ENCODE measurements at places on chromosomes 12 and 14. TPM values are rescaled to one million over a fixed set of nuclear protein-coding genes. Genes with fewer than 3 reads are reported as not detected.

Gene TTC6
- not detected for total RNA-seq

Gene TROAP
- total RNA-seq: 1.1 TPM

Gene CMAS
- 39.9 TPM for total RNA-seq

Gene KRT74
- total RNA-seq: not detected

Gene CPNE6
- total RNA-seq: not detected

Gene MYF5
- not detected for total RNA-seq

Gene DPPA3
- total RNA-seq: not detected

Gene IL31
- not detected for total RNA-seq

Gene LRR1
- 33.4 TPM for total RNA-seq

Gene RBP5
- not detected for total RNA-seq

Gene TSPAN8
- total RNA-seq: 15.2 TPM

Gene TAC3
- not detected for total RNA-seq

Gene MUCL1
- total RNA-seq: not detected

Gene KCNMB4
- 5.1 TPM for total RNA-seq

Gene KRT82
- not detected for total RNA-seq

Gene GPRC5D
- not detected for total RNA-seq

Gene ANGEL1
- total RNA-seq: 9.3 TPM

Gene CD163L1
- total RNA-seq: 3.3 TPM

Gene TRHDE
- 0.38 TPM for total RNA-seq

Gene SMCO2
- total RNA-seq: not detected

Gene HRK
- total RNA-seq: under 0.01 TPM

Gene BDKRB2
- total RNA-seq: 11.0 TPM

Gene SLC17A8
- total RNA-seq: not detected

Measured in regular cardiac myocyte (primary cell).